ENCODE measurements at places on chromosomes 3 and 15.
A peak's percentile ranks its signal among the peaks of the same experiment; 100 is the strongest.

- DNase-seq: peak; percentile 21
Measured at GRCh38 chr3:156682501-156682900, 8.1 kb downstream of the TIPARP start.

- peak; percentile 21 for DNase-seq
Measured at GRCh38 chr3:189212681-189213080, 40.9 kb downstream of the TPRG1 start.

- no peak for DNase-seq
Measured at GRCh38 chr15:29470794-29471193, 201.2 kb upstream of the NSMCE3 start.

DNA sequence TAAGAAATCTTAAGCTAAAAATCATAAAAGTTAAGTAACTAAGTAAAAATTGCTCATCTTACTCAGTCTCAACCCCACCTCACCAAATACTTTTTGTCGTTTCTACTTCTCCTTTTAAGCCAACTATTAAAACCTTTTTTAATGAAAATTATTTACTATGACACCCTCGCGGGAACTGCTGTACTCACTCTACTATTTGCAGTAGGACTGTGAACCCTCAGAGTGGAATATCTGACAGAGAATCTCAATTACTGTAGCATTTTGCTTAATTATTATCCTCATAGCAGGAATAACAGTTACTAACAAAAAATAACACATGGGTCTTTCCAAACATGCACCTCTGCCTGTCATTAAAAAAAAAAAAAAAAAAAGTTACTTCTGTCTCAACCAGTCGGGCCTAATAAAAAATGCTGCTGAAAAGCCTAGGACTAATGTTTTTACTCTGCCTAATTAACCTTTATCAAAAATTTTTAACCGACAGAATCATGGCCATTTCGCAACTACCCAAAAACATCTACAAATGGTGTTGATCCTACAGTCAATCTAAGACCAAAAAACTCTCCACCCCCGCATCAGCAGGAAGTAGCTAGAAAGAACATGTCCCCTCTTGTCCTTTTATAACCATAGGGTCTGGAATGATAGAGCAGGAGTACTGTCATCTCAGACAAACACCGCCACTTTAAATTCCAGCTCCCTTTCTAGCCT is 10.2 kb downstream of the ALDH1L1 start:
- DNase-seq: no peak

DNA sequence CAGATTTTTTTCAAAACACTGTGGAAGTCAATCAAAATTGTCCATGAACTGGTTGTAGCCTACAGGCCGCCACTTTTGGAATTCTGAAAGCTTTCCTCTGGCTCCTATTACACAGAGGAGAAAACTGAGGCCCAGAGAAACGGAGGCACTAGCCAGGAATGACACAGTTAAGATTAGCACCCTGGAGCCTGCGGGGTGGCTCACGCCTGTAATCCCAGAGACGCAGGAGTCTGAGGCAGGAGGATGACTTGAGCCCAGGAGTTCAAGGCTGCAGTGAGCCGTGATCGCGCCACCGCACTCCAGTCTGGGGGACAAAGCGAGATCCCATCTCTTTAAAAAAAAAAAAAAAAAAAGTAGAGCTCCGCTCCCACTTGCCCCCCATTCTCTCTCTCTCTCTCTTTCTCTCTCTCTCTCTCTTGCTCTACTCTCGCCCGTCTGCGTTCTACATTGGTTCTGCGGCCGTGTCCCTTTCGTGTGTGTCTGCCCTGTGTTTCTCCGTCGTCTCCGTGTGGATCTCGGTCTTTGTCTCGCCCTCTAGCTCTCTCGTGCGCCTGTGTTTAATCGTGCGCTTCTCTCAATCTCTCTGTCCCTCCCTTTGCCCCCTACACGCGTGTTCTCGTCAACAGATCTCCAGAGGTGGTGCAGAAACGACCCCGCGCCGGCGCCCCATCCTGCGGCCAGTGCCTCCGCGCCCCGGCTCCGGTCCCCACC is 512 bp upstream of the TRH start:
- DNase-seq: peak; percentile 76

DNA sequence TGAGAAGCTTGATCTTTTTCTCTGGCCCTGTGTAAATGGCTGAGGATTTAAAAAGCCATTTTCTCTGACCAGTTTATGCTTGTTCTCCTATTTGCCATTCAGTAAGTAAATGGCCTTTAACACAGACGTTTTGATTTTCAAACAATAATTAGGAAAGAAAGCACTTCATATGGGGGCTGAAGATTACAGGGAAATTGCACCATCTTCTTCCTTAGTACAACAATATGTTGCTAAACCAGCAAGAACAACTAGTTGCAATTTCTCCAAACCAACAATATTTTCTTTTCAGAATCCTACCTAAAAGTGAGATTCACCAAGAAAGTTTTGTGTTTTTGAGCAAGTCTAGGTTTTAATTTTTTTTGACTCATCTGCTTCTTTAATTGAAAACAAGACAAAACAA is 80.5 kb upstream of the CCNL1 start:
- DNase-seq: no peak

GRCh38 chr3:154616298-154616697 is 186.3 kb upstream of the GPR149 start:
- DNase-seq: no peak

DNA sequence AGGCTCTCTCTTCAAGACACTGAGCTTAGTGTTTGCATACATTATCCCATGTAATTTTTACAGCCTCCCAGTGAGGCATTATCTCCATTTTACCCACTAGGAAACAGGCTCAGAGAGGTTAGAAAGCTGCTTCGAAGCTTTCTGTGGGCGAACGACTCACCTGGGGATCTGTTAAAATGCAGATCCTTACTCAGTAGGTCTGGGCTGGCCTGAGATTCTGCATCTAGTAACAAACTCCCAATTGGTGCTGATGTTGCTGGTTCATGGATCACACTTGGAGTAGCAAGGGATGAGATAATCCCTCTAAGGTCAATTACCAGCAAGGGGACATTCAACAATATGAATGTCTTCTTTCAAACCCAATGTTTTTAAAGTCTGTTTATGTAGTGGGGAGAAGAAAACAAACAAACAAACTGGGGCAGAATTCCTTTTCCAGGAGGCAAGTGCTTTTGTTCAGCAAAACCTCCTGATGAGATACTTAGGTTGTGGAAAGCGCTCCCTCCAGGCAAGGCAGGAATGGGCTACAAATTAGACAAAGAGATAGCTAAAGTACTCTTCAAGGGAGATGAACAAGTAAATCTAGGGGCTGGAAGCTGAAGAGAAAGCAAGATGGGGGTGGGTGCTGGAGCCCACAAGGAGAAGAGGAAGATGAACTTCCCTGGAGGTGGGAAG is 311.9 kb downstream of the SHQ1 start:
- no peak for DNase-seq

DNA sequence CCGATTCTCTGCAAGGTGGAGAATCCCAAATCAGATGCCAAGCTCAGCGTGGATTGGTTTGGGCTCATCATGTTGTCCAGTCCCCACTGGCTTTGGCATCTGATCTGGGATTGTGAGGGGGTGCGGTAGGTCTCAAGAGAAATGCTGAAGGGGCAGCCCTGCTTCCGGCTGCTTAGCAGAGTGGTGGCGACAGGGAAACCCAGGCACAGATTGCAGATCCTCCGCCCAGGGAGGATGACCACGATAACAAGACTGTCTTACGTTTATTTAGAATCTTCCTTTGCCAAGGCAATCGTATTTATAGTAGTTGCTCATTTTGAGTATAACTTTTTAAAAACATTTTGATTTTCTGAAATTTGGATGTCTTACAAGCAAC is 61.1 kb downstream of the SLC12A8 start:
- DNase-seq: no peak

DNA sequence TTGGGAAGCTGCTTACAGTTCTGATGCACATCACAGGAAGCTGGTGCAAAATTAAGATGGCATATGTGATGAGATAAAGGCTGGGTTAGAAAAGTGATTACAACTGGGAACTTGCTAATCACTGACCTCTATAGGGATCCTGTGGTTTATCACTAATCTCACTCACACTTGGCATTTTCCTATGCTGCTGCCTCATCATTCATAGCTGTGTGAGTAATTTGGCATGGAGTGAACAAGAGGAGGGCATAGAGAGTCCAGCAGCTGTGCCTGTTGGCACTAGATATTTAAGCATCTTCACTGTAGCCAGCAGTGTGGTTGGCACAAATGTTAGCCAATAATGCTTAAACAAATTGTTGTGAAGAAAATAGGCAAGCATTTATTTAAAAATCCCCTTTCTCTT is 217.7 kb upstream of the CGNL1 start:
- peak; percentile 26 for DNase-seq

DNA sequence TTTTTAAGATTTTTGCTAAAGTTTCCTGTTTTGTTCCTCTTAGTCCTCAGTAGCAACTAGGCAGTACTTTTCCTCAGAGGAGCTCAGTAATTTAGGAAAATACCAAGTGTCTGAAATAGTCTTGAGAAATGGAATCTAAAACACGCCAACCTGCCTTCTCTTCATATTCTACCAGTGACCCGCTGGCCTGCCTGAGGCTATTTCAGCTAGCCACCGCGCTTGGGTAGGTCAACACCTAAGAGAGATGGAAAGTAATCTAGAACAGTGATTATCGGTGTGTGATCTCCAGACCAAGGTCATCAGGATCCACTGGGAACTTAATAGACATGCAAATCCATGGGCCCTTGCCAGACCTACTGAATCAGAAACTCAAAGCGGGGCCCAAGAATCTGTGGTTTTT is 7.5 kb downstream of the LCTL start:
- no peak for DNase-seq

DNA sequence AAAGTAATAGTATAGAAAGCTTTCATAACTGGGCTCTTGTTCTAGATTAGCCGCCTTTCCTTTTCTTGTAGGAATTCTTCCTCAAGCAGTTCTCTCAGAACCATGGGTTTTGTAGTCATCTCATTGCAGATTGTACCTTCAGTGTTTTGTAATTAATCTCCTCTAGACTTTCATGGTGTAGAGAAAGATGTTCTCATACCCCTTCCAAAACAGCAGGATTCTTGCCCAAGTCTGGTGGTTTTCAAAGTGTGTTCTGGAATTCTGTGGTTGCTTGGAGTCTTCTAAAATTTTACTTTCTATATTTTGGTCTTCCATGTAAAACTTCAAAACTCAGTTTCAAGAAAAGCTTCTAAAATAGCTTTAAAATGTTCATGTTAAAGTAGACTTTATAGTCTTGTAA is 293.8 kb downstream of the PTPRG start:
- no peak for DNase-seq

GRCh38 chr15:63904042-63904441 is 70.3 kb upstream of the HERC1 start:
- no peak for DNase-seq

DNA sequence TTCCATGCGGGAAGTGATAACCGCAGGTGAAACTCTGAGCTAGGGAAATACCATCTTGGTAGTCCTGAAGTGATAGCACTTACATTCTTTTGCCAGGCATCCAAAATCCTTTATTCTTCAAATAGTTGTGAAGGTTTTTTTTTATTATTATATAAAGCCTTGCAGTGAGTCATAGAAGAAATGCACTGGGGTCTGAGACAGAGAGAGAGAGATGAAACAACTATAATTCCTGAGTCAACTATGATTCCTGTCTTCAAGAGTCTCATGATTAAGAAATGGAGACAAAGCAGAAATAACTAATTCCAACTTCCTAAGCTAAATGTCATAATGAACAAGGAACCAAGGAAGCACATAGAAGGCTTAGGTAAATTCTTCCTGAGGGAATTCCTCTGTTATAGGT is 495.6 kb downstream of the LPP start:
- DNase-seq: no peak

DNA sequence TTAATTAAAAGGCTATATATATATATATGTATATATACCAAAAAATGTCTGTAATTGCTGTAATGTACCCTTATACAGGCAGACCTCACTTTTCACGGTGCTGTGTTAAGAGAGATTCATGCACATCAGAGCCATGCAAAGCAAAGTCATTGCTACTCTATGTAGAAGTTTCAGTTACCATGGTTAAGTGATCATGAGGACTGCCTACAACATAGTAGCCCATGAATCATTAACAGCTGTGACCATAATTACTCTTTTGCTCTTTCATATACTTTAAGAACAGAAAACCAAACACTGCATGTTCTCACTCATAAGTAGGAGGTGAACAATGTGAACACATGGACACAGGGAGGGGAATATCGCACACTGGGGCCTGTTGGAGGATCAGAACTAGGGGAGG is 225.3 kb upstream of the EPHA3 start:
- no peak for DNase-seq

GRCh38 chr3:5251196-5251583 is 63.7 kb downstream of the EDEM1 start:
- DNase-seq: no peak

DNA sequence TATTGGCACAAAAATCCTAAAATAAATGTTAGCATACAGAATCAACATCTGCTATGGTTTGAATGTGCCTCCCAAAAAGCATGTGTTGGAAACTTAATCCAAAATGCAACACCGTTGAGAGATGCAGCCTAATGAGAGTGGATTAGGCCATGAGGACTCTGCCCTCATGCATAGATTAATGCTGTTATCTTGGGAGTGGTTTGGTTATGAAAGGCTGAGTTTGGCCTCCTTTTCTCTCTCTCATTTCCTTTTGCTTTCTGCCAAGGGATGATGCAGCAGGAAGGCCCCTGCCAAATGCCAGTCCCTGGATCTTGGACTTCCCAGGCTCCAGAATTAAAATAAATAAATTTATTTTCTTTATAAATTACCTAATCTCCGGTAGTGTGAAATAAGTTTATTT is 49.4 kb downstream of the SYNM start:
- DNase-seq: no peak

GRCh38 chr3:143443851-143444331 is 324.3 kb downstream of the CHST2 start:
- no peak for DNase-seq

- DNase-seq: no peak
Measured at GRCh38 chr3:143850877-143851276, 2.6 kb upstream of the SLC9A9 start.

- DNase-seq: no peak
Measured at GRCh38 chr15:65675551-65675950, 53.8 kb downstream of the SLC24A1 start.

DNA sequence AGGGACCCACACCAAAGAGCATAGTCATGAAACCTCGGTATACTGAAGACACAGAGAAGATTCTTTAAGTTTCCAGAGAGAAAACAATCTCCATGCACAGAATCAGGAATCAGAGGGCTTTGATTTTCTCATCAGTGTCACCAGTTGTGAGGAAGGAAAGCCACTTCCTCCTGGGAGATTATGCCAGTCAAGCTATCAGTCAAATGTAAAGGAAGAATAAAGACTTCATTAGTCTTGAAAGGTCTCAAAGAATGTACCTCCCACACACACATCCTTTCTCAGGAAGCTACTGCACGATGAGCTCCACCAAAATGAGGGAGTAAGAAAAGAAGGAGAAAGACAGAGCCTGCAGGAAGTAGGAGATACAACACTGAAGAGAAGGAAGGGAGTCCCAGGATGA is 486.3 kb downstream of the SHQ1 start:
- no peak for DNase-seq

DNA sequence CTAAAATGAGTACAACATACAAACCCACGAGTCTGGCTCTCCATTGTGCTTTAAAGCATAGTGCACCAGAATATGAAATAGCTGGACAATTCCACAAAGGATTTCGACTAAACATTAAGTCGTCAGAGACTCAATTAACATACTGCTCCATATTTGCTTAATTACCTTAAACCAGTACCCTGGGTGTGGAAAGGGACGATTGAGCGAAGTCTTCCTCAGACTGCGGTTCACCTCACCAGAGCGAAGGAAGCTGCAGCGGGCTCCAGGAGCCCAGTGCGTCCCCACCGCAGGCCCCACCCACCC is 218 bp upstream of the TRPC1 start:
- no peak for DNase-seq

- no peak for DNase-seq
Measured at GRCh38 chr3:42057561-42058211, 33.5 kb upstream of the TRAK1 start.
